ENCODE measurements at places on chromosomes 2 and 18.

DNA sequence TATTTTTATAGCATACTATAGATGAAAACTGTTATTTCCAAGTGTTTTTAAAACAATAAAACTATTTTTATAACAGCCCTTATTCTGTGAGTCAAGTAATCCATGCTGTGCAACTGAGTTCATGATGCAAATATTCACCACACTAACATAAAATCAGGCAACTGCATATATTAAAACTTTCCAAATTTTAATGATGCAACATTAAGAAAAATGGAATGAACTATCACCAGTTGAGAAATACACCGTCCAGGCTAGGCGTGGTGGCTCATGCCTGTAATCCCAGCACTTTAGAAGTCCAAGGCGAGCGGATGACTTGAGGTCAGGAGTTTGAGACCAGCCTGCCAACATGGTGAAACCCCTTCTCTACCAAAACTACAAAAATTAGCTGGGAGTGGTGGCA, 114.5 kb downstream of the CDH2 start:
- DNase-seq = no peak

DNA sequence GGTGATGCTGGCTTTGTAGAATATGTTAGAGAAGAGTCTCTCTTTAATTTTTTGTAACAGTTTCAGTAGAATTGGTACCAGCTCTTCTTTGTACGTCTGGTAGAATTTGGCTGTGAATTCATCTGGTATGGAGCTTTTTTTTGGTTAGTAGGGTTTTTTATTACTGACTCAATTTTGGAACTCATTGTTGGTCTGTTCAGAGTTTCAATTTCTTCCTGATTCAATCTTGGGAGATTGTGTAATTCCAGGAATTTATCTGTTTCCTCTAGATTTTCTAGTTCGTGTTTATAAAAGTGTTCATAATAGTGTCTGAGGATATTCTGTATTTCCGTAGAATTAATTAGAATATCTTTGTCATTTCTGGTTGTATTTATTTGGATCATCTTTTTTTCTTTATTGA, 943.5 kb downstream of the TRIB2 start:
- no peak for DNase-seq

GRCh38 chr2:203476881-203477280, 58.2 kb downstream of the RAPH1 start:
- DNase-seq = no peak

DNA sequence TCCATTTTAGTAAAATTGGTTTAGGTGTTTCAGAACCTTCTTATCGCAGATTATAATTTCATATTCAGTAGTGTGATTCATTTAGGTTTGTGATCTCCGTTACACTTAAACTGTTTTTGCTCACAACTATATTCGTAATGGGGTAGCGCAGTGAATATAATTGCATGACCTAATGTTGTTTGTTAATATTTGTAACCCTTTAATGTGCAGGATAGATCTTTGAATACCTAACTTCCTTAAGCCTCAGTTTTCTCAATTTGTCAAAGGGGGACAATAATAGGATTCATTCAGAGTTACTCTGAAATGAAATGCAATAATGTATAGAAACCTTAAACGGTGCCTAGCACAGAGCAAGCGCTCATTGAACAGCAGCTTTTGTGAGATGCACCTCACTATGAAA, 558 bp upstream of the ZDBF2 start:
- DNase-seq = no peak

DNA sequence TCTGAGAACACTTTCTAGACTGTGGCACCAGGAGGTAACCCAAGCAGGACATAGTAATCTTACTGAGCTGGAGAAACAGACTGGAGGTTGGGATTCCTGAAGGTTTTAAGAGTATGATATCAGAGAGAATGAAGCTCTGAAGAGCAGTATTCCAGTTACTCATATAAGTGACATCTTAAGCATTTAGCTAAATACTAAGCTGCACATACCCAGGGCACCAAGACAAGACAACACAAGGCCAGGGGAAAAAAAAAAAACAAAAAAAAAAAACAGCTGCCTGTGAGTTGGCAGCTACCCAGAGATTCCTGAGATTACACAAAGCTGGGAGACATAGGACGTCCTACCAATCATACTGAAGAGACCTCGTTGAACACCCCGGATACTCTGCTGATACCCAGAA, 175.8 kb downstream of the SRBD1 start:
- DNase-seq = no peak

Data from NCI-H774 (cell line).